ENCODE measurements at places on chromosomes 2 and 18. TPM values are rescaled to one million over a fixed set of nuclear protein-coding genes. Genes with fewer than 3 reads are reported as not detected.

KIAA2012 gene
- 1.00 TPM for total RNA-seq

DNA sequence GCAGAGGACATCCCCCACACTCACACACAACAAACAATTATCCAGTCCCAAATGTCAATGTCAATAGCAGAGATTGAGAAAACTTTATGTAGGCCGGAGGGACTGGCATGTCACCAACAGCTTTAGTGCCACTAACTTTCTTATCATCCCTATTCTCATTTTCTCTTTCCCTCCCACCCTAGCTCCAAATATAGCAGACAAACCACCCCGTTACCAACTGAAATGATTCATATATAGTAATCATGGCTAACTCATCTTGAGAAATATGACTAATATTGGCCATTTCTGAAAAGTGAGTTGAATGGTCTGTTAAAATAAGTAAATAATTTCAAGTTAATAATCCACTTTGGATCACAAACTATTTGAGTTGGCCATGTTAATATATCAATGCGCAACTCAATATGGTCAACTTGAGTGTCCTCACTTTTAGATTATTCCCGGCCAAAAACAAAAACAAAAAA, 242.1 kb upstream of the RND3 start:
- no peak for DNase-seq

GRCh38 chr2:133957724-133958480, 296.0 kb upstream of the MGAT5 start:
- no peak for DNase-seq

CERKL gene
- total RNA-seq = not detected

GRCh38 chr2:205119136-205119535, 563.2 kb upstream of the NRP2 start:
- no peak for DNase-seq

- DNase-seq = no peak
These were observed 31.6 kb upstream of the CASP10 start for GRCh38 chr2:201151127-201151981.

DGKD gene
- 16.3 TPM for total RNA-seq

- no peak for DNase-seq
These were observed 7.3 kb downstream of the TGIF1 start for GRCh38 chr18:3457261-3457724.

GPC1 gene
- 75.7 TPM for total RNA-seq

CAPN14 gene
- not detected for total RNA-seq

DNA sequence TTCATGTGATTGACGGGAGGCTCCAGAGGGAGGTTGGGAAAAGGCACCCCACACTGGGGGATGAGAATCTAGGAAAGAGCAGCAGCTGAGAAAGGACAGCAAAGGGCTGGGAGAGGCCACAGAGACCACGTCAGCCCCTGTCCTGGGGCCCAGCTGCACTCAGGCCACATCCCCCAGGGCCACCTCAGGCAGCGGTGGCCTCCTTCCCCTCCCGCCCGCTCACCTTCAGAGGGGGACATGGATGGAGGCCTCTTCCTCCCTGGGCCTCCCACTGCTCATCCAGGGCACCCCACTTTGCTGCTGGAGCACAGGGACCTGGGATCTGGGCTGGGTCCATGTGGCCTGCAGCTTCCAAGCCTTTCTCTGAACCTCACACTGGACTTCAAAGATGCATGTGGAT, 199.8 kb upstream of the HDAC4 start:
- no peak for DNase-seq

GRCh38 chr2:191304939-191305875, 60.0 kb downstream of the MYO1B start:
- DNase-seq = peak; percentile 78

DNA sequence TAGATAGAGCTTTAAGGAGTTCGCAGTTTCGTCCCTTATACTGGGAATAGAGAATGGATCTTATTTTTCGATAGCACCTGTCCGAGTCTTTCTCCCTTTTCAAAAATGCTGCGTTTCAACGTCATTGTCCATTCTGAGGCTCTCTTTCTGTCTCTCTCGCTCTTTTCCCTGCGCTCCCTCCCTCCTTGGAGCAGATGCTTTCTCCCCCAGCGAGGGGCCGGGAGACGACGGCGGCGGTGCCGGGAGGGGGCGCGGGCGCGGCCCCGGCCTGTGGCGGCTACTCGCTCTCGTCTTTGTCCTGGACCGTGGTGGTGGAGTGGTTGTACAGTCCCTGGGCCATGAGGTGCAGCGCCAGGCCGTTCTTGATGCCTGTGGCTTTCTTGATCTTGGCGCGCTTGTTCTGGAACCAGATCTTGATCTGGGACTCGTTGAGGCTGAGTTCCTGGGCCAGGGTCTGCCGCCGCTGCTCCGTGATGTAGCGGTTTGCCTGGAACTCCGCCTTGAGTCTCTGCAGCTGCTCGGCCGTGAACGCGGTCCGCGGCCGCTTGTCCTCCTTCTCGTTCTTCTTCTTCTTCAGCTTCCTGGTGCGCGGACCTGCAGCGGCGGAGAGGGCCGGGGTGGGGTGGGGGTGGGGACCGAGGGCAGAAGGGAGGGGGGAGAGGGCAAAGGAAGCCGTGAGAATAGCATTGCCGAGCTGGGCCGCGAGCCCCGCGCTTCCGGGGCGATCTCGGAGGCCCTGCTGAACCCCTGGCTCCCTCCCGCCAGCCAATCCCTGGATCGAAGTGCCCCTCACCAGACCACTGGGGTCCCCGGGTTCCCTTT, 4.6 kb downstream of the EN1 start:
- DNase-seq = no peak

MYO7B gene
- 0.25 TPM for total RNA-seq

EPAS1 gene
- total RNA-seq = 163 TPM

All from ovary (tissue), 10 donors.